ENCODE measurements at places on chromosomes 5 and 9. TPM values are rescaled to one million over a fixed set of nuclear protein-coding genes. Genes with fewer than 3 reads are reported as not detected.

Gene PNPLA7
- 25.2 TPM for total RNA-seq

Gene LTC4S
- 7.6 TPM for total RNA-seq

Gene TMC1
- 0.30 TPM for total RNA-seq

Gene IRX2
- total RNA-seq: not detected

Gene ANKRD34B
- not detected for total RNA-seq

Gene FOXD4L5
- total RNA-seq: not detected

Gene TLR4
- total RNA-seq: 33.1 TPM
